Activated effector memory CD4-positive, alpha-beta T cell treated with Interleukin-2 at 50 U/mL for 16 hours (primary cell): ENCODE measurements at places on chromosomes 13 and 19.
A peak's percentile ranks its signal among the peaks of the same experiment; 100 is the strongest.

DNA sequence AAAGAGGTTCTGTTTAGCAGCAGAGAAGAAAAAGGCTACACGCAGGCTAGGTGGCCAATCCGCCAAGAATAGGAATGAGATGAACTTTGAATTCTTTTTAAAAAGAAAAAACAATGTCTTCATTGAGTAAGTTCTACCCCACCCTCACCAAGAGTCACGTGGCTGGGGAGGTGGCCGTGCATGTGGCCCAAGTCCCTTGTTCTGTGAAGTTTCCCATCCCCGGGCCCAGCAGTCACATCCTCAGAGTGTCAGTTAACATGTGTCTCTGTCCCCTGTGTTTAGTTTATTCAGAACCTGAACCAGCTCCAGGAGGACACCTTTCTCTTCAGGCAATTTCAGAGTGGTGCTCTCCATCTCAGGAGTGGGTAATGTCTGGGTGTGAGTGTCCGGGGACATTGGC lies 57.1 kb upstream of the MCF2L start:
- no peak for DNase-seq

DNA sequence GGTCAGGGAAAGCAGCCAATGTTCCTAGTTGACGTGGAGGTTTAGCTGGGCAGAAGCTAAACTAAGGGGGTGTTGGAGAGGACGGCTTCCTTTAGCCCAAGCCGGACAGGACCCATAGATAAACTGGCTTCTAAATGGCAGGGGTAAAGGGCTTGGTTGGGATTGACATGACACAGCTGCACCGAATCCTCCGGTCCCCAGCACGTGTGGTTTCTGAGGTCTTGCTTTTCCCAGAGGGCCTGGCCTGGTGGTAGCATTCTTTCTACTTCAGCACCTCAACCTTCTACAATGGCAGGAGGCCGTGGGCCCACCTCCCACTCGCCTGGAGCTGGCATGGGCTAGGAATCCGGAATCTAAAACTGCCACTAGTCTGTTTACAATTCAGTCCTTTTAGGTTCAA lies 163.0 kb downstream of the FGF9 start:
- no peak for DNase-seq

DNA sequence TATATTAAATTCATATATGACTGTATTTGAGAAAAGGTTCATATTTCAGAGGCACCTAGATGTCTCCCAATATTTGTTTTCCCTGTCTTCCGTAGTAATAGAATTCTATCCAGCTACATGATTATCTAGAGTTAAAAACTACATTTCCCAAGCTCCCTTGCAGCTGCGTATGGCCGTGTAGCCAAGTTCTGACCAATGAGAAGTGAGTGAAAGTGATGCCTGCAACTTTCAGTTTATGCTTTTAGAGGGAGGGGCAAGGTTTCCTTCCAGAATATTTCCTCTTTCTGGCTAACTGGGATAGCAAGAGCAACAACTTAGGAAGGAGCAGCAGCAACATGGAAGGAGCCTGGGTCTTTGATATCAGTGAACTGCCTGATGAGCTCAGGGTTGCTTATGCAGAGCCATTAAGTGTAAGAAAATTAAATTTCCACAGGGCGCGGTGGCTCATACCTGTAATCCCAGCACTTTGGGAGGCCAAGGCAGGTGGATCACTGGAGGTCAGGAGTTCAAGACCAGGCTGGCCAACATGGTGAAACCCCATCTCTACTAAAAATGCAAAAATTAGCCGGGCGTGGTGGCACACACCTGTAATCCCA lies 23.2 kb upstream of the CYP2A13 start:
- no peak for DNase-seq

- DNase-seq, result no peak
Measured at GRCh38 chr19:33954686-33955085, 158.0 kb downstream of the KCTD15 start.

DNA sequence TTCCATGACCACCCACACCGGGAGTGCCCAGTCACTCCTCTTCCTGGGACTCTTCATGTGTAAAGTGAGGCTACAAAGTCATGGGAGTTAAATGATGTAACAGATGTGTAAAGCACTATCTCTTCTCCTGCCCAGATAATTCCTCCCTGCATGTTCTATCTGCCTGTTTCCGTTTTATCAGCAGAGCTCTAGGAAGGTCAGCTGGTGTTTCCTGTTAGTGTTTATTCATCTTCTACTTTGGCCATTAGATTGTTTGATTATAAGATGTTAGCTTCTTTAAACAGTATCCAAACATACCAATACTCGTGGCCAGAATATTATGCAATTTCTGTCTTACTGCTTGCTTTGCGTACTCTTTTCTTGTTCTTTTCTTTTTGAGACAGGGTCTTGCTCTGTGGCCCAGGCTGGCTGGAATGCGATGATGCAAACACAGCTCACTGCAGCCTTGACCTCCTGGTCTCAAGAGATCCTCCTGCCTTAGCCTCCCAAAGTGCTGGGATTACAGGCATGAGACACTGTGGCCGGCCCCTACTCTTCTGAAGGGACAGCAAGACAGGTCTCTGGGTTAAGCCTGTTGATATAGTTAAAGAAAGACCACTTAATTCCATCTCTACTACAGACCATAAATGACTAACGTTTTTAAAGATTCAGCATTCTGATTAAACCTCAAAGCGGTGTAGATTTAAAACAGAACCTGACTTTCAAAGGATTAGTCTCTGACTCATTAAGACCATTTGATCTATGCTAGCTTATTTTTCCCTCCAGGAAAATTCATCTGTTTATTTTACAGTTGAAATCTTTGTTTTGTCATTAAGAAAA lies 97.4 kb upstream of the AKAP11 start:
- no peak for DNase-seq

DNA sequence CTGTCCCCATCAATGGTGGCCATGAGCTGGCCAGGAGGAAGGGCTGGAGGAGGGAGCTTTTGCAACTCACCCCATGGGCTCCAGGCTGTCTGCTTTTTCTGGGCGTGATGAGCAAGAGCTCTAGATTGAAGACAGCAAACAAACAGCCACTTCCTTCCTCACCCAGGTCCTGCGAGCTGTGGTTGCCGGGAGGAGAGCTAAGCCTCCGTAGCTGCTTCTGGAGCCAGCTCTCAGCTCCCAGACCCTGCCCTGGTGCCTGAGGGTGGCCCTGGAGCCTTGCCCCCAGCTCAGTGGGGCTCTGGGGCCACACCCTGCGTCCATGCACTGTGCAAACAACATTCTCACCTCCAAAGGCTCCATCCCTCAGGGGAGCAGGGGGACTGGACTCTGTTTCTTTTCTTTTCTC lies 6.2 kb downstream of the MYO1F start:
- DNase-seq, result peak; percentile 63

- no peak for DNase-seq
Measured at GRCh38 chr19:8366121-8366581, 2.2 kb downstream of the ANGPTL4 start.

DNA sequence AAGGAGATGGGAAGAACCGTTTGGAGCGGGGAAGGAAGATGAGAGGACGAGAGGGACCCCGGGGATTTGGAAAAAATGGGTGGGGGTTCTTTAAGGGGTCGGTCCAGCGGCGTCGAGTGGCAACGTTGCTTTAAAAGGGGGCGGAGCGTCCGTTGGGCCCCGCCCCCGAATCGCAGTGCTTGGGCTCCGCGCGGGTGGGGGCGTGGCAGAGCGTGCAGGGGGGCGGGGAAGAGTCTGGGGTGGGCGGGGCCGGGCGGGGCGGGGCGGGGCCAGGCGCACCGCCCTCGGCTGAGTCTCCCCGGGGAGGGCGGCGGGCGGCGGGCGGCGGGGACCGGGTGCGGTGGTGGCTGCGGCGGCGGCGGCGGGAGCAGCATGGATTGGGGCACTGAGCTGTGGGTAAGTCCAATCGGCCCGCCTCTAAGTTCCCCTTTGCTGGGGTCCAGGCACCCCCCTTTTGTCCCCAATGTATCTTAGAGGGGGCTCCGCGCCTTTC lies at the start of gene TRIP10:
Gene TRIP10, plus strand, starts transcription at position 291 of the 493 bp plus-strand sequence. Its CDS starts 82 bp downstream, at position 373.
- peak; percentile 82 for DNase-seq

DNA sequence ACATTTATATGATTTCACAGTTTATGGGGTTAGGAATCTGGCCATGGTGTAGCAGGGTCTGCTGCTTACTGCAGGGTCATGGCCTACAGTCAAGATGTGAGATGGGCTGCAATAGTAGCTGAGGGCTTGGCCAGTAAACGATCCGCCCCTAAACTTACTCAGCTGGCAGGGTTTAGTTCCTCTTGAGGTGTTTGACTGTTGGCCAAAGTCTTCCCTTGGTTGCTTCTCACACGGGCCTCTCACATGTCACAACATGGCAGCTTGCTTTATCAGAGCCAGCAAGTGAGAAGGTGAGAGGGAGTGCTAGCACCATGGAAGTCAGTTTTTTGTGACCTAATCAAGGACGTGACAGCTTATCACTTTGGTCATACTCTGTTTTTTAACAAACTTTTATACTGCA lies 77.1 kb downstream of the DNAJC3 start:
- DNase-seq, result no peak

GRCh38 chr13:61795580-61795979 lies 379.9 kb upstream of the PCDH20 start:
- DNase-seq, result no peak

DNA sequence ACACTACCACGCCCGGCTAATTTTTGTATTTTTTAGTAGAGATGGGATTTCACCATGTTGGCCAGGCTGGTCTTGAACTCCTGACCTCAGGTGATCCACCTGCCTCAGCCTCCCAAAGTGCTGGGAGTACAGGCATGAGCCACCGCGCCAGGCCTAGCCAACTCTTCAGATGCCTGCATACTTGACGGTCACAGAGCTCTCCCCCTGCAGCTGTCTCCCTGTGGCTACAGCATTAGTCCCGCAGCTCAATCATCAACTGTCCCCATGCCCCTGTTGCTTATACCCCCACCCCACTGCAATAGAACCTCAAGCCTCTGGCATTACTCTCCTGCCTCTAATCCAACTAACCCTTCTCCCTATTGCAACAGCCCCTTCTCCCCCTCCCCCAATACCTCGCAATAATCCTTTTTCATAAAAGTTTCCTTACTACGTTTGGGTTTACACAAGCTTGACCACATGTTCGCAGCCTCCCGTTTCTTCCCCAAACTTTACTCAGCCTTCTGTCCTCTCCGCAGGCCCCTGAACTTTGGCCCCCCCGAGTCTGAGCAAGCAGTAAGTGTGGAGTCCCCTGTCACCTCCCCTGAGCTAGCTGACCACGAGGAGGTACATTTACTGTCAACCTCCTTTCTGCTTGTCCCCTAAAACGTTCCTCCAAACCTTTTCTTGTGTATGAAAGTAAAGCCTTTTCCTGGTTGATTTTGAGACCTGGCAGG lies 1.7 kb downstream of the ZNF77 start:
- no peak for DNase-seq

- DNase-seq, result no peak
Measured at GRCh38 chr13:109480011-109480955, 306.1 kb downstream of the IRS2 start.

DNA sequence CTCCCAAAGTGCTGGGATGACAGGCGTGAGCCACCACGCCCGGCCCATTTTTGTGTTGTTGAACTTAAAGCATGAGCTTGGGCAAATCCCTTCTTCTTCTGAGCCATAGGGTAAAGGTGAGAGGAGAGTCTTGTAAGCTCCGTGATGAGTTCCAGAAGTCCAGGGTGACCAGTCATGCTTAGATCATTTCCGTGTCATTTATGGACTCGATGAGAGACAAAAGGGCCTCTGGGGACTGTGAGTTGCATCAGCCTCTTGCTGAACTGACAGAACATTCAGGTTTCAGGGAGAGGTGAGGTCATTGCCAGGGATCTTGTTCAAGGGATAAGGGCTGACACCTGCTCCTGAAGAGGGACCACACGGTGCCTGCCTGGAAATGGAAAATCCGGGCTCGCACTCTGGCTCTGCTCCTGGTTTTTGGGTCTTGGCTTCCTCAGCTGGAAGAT lies 53.6 kb downstream of the GADD45B start:
- DNase-seq, result no peak

- DNase-seq, result no peak
Measured at GRCh38 chr19:13260883-13261653, 110.9 kb downstream of the IER2 start.

DNA sequence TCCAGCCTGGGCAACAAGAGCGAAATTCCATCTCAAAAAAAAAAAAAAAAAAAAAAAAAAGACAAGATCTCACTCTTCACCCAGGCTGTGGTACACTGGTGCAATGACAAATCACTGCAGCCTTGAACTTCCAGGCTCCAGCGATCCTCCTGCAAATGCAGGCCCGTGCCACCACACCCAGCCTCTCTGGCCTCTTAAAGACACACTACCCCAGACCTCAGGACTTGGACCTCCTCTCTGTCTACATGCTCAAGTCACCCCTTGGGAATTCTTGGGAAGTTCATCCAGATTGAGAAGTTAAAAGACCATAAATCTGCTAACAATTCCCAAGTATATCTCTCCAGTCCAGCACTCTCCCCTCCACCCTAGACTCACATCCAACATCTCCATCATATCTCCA lies 10.6 kb upstream of the HIPK4 start:
- DNase-seq, result no peak

DNA sequence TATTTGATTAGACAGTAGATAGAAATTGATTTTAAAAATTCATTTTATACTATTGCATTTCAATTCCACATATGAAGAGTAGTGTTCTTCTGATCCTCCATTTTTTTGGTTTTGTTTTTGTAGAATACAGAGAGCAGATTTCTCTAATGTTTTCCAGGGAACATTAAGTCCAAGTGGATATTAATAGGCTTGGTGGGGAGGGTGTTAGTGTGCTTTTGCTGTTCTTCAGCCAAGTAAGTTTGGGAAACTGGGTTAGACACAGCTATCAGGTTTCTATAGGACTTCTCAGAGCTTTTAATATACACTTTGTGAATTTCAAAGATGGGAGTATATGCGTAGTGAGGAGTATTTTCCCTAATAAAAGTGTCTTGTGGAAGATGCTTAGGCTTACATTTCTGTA lies 21.8 kb downstream of the NAA16 start:
- no peak for DNase-seq

GRCh38 chr13:73341748-73342147 lies 282.9 kb downstream of the KLF5 start:
- no peak for DNase-seq

DNA sequence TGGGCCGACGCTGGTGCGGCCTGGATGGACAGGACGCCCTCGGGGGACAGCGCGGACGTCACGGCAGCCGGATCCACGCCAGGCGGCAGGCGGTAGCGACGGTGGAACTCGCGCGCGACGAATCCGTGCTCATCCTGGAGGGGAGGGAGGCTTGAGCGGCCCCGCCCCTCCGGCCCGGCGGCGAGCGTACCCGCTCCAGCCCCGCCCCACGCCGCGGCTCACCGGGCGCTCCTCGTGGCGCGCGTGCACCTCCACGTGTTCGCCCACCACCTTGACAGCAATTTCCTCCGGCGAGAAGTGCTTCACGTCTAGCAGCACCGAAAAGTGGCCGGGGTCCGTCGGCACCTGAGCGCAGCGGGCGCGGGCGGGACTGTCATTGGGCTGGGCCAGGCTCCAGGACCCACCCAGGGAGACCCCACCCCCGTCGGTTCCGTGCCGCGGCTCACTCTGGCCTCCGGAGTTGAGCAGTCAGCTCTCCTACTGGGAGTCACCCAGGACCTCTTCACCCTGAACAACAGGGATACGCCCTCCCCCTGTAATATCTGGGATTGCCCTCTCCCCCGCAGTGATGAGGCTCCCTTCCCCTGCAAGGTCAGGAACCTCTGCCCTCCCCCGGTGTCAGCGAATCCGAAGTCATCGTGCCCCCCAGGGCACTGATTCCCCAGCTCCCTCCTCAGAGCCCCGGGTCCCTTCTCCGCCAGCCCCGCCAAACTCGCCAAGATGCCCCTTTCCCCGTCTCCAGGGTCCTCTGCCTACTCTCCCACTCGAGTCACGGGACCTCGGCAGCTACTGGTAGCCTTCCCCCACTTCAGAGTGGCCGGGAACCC lies 1.1 kb downstream of the HSPB6 start:
- DNase-seq, result peak; percentile 54

- DNase-seq, result no peak
Measured at GRCh38 chr19:42985588-42985987, 40.7 kb downstream of the PSG11 start.
